ENCODE measurements at places on chromosomes 5 and 9. TPM values are rescaled to one million over a fixed set of nuclear protein-coding genes. Genes with fewer than 3 reads are reported as not detected.

DNA sequence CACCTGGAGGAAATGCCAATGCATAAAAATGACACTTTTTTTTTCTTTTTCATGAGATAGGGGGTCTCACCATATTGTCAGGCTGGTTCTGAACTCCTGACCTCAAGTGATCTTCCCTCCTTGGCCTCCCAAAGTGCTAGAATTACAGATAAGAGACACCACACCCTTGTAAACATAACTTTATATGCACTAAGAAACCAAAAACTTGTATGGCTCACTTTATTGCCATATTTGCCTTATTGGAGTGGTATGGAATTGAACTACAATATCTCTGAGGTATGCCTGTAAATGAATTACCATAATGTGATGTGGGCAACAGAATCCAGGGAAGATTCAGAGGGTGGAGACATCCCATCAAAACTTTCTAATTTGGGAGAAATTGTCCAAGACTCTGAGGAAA is 113.9 kb downstream of the UGCG start:
- DNase-seq: no peak

Gene PHF24
- total RNA-seq: 0.13 TPM

GRCh38 chr5:94853120-94853519 is 234.7 kb downstream of the SLF1 start:
- no peak for DNase-seq

DNA sequence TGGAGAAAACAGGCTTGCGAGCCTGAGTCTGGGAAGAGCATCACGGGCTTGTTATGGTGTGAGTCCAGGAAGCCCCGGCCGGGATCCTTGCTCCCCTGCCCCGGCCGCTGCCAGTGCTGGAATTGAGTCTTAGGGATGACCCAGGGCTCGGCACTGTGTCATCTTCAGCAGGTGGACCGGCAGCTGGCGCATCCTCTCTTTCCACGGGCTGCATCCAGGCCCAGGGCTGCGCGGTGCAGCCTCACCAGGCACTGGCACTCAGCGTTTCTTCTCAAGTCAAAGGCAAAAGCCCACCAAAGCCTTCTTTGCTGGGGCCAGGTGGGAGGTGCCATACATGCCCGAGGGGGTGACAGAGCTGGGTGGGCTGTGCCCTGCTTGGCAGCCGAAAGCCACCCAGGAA is 46.6 kb downstream of the COL5A1 start:
- DNase-seq: no peak

DNA sequence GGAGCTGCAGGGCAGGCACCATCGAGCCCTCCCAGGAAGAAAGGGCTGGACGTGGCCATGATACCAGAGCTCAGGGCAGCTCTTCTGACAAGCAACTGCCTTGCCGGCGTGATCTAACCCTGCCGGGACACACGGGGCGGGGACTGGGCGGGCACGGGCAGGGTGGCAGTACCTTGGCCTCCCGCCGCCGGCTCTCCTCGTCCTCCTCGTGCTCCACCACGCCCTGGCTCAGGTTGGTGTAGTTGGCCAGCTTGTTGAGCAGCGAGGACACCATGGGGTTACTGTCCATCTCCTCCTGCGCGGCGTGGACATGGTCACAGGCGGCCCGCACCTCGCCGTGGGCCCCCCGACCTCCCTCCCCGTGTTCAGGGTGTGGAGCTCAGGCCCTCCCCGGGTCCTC is 18.5 kb downstream of the SLC12A7 start:
- DNase-seq: peak; percentile 59

Gene GPR107
- 23.0 TPM for total RNA-seq

- DNase-seq: no peak
These were observed 10.6 kb upstream of the SLC2A6 start for GRCh38 chr9:133489253-133490190.

Gene PDZD2
- 103 TPM for total RNA-seq

DNA sequence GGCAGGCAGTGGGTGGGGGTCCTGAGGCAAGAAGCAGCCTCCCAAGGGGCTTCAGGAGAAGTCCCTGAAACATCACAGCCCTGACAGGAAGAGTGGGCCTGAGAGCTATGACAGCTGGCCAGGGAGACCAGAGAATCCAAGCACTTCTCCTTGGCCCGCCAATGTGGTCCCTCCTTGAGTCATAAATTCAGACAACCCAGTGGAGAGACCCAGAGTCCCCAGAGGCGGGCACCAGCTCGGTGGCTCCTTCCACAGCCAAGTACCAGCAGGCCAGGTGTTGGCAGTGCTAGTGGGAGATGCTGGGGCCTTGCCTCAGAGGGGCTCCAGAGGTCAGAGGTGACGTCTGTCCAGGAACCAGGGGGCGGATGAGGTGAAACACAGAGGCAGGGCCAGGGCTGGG is 1.6 kb upstream of the DOK3 start:
- no peak for DNase-seq

DNA sequence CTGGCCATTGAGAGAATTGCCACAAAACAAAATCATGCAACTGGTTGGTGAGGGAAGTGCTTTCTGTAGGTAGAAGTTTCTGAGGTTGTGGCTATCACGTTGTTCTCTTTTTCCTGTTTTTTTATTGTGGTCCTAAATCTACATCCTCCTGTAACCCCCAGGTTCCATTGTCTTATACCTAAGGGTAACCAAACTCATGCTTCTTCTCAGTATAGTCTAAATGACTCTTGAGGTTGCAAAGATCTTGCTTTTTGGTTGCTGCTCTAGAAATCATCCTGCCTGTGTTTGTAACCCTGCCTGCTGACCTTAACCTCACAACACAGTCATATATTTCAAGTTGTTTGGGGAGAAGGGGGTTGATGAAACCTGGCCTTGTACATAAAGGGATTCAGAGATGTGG is 273.1 kb downstream of the CD180 start:
- no peak for DNase-seq
